ENCODE measurements at places on chromosomes 4 and X. TPM values are rescaled to one million over a fixed set of nuclear protein-coding genes. Genes with fewer than 3 reads are reported as not detected.

Gene TRAM1L1
- total RNA-seq, result 1.0 TPM

Gene AMTN
- total RNA-seq, result not detected

Gene HDX
- total RNA-seq, result 17.1 TPM

Gene FAM184B
- not detected for total RNA-seq

Gene ASB11
- total RNA-seq, result not detected

Gene ADGRA3
- 22.5 TPM for total RNA-seq

GRCh38 chr4:7377223-7377865 lies 57.4 kb downstream of the PSAPL1 start:
- H3K36me3 ChIP-seq, result no peaks in the 10 kb centered on the region
- H3K4me1 ChIP-seq, result no peaks in the 10 kb centered on the region
- no peaks in the 10 kb centered on the region for H3K27me3 ChIP-seq
- H3K27ac ChIP-seq, result no peak overlapping the region

GRCh38 chr4:10524196-10524833 lies 67.1 kb upstream of the ZNF518B start:
- no peak for DNase-seq
- no peak overlapping the region for H3K27ac ChIP-seq
- no peaks in the 10 kb centered on the region for H3K27me3 ChIP-seq
- no peaks in the 10 kb centered on the region for H3K4me1 ChIP-seq

GRCh38 chr4:6875431-6875831 lies 34.2 kb upstream of the TBC1D14 start:
- H3K27ac ChIP-seq, result no peak overlapping the region
- peak; percentile 69 for DNase-seq
- H3K36me3 ChIP-seq, result no peaks in the 10 kb centered on the region
- no peaks in the 10 kb centered on the region for H3K4me1 ChIP-seq

DNA sequence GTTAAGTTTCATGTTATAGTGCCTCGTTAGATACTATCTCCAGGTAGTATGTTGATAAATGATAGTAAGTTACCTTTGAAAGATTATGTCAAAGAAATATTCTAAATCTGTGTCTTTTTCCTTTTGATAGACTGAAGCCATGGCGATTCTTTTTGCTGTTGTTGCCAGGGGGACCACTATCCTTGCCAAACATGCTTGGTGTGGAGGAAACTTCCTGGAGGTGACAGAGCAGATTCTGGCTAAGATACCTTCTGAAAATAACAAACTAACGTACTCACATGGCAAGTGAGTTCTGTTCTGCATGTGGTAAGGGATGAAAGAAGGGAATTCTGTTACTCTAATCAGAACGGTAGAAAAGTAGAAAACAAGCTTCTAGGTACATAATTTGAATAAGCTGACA lies 8.2 kb downstream of the VAMP7 start:
- H3K36me3 ChIP-seq, result no peaks in the 10 kb centered on the region
- H3K4me1 ChIP-seq, result no peaks in the 10 kb centered on the region
- H3K27me3 ChIP-seq, result no peaks in the 10 kb centered on the region
- no peak overlapping the region for H3K4me3 ChIP-seq
- no peak for DNase-seq

GRCh38 chr4:1293991-1294390 lies 4.3 kb downstream of the MAEA start:
- no peak overlapping the region for H3K4me3 ChIP-seq
- H3K4me1 ChIP-seq, result peaks cover 3% of the 10 kb centered on the region
- peak overlapping the region; percentile 22 for H3K27ac ChIP-seq
- no peaks in the 10 kb centered on the region for H3K36me3 ChIP-seq

DNA sequence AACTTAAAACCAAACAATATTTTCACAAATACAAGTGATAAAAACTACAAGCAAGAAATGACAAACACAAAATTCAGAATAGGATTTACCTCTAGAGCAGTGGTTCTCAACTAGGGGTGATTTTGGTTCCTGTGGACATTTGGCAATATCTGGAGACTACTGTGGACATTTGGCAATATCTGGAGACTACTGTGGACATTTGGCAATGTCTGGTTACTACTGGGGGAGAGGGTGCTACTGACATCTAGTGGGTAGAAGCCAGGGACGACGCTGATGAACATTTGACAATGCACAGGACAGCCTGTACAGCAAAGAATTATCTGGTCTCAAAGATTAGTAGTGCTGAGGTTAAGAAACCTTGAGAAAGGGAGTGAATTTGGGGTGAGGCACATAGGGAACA lies 169.8 kb downstream of the CLCN4 start:
- no peak overlapping the region for H3K27ac ChIP-seq
- no peaks in the 10 kb centered on the region for H3K36me3 ChIP-seq
- DNase-seq, result no peak
- no peaks in the 10 kb centered on the region for H3K4me1 ChIP-seq

GRCh38 chr4:108555701-108556100 lies 64.7 kb upstream of the RPL34 start:
- no peak overlapping the region for H3K27ac ChIP-seq
- no peaks in the 10 kb centered on the region for H3K36me3 ChIP-seq
- no peaks in the 10 kb centered on the region for H3K4me1 ChIP-seq
- DNase-seq, result no peak
- no peak overlapping the region for H3K4me3 ChIP-seq

DNA sequence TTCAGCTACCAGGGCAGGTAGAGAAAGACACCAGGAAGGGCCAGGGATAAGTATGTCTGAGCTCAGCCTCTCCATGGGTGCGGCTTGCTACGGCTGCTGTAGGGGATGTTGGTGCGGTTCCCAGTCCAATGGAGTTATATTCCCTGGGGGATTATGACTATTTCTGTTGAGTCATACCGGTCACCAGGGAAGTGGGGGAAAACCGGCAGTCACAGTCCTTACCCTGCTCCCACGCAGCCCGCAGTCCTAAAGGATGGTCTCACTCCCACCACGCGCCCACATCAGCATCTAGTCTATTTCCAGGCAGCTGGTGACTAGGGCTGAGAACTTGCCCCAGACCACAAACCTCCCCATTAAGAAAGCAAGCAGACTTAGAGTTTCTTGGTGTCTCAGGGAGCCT lies 191.6 kb downstream of the VEGFC start:
- H3K27ac ChIP-seq, result no peak overlapping the region
- H3K4me3 ChIP-seq, result no peak overlapping the region
- H3K4me1 ChIP-seq, result no peaks in the 10 kb centered on the region
- no peaks in the 10 kb centered on the region for H3K36me3 ChIP-seq
- no peaks in the 10 kb centered on the region for H3K27me3 ChIP-seq

DNA sequence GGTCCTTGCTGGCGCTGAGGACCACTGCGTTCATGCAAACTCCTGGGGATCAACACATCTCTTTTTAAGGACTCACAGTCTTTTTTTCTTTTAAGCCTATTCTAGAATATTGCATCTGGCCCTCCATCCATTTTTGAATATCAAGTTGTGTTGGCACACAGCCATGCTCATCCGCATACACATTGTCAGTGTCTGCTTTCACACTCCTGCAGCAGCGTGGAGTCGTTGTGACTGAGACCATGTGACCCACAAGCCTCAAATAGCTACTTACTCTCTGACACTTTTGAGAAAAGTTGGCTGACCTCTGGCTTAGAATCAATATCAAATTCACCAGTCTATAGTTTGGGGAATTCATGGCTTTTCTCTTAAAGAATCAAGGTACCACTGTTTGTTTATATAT lies 191.8 kb upstream of the S100G start:
- H3K4me1 ChIP-seq, result no peaks in the 10 kb centered on the region
- H3K27ac ChIP-seq, result no peak overlapping the region
- DNase-seq, result no peak
- no peaks in the 10 kb centered on the region for H3K36me3 ChIP-seq

- no peak overlapping the region for H3K27ac ChIP-seq
- H3K4me3 ChIP-seq, result no peak overlapping the region
- H3K4me1 ChIP-seq, result no peaks in the 10 kb centered on the region
- no peaks in the 10 kb centered on the region for H3K36me3 ChIP-seq
- no peaks in the 10 kb centered on the region for H3K27me3 ChIP-seq
- no peak for DNase-seq
Observed at GRCh38 chrX:116278826-116279225, 108.3 kb downstream of the AGTR2 start.

DNA sequence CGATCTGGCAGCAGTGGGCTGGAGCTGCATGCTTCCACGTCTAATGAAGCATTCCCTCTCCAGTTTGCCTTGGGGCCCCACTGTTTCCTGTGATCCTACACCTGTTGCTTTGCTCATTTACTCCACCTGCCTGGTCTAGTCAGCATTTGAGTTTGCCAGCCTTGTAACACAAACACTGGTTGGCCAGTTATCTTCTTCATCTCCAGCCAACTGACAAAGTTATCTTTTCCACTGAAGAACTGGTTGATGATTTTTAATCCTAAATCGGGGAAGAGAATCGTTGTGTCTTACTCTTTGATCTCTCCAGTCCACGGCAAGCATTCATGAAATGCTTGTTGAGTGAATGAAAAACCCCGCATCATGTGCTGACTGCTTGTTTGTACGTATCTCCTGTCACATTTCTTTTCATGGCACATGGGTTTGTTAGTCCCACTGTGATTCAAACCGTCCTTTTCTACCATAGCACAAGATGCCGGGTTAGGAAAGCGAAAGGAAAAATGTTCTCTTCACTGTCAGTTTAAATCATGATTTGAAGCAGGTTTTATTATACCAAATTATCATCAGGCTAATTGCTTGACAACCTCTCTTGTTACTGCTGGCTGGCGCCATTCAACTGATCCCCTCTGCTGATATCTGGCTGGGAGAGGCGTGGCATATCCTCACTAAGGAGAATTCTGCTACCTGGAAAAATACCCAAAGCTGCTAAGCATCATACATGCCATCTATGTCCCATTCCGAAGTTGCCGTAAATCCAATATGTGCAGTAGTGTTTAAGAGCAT lies 144.8 kb downstream of the SHROOM3 start:
- no peak for DNase-seq
- no peak overlapping the region for H3K4me3 ChIP-seq

GRCh38 chrX:30851449-30851848 lies 37.6 kb downstream of the TAB3 start:
- no peak overlapping the region for H3K27ac ChIP-seq
- no peaks in the 10 kb centered on the region for H3K36me3 ChIP-seq
- DNase-seq, result no peak

Measured in aorta (tissue), 5 donors.